Activated CD4-positive, CD25-positive, alpha-beta regulatory T cell (primary cell): ENCODE measurements at places on chromosomes 7 and 10.
A peak's percentile ranks its signal among the peaks of the same experiment; 100 is the strongest.

DNA sequence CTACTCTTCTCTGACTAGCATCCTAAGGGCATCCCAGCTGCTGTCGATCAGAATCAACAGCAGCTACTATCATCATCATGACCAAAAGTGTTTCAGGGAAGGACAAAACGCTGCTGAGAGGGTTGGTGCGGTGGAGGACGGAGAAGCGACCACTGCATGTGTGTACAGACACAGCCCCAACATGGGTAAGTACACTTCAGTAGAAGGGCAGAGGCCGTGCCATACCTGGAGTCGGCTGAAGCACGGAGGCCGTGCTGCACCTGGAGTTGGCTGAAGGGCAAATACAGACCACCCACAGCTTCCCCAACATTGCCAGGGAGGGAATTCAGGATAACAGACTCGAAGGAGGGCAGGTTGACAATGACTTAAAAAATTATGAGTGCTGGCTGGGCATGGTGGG lies 67.8 kb upstream of the CYTH3 start:
- DNase-seq: no peak

DNA sequence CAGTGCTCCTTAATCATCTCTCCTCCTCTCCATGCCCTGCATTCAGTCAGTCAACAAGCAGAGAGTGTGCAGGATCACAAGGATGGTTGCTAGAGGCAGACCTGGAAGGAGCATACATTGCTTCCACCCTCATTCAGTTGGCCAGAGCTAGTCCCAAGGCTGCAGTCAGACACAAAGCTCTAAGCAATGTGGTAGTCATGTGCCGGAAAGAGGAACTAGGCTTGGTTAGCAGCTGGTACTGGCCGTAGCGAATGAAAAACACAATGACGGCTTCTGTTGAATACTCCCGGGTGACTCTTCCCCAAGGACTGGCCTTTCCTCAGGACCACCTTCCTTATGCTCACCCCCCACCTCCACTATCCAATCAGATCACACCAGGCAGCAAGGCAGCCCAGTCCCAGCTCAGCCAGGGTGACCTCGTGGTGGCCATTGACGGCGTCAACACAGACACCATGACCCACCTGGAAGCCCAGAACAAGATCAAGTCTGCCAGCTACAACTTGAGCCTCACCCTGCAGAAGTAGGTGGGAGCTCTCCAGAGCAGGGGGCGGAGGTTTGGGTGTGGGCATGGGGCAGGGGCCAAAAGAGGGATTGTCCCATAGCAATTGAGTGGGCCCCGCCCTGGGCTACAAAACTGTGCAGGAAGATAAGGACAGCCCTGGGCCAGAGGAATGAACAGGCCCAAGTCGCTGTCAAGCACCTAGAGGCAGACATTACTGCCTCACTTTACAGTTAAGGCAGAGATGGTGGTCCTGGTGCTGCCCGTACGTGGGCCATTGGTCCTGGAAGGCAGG lies 10.9 kb downstream of the LDB3 start:
- DNase-seq: no peak

GRCh38 chr10:17418249-17418648 lies 36.1 kb downstream of the ST8SIA6 start:
- no peak for DNase-seq

DNA sequence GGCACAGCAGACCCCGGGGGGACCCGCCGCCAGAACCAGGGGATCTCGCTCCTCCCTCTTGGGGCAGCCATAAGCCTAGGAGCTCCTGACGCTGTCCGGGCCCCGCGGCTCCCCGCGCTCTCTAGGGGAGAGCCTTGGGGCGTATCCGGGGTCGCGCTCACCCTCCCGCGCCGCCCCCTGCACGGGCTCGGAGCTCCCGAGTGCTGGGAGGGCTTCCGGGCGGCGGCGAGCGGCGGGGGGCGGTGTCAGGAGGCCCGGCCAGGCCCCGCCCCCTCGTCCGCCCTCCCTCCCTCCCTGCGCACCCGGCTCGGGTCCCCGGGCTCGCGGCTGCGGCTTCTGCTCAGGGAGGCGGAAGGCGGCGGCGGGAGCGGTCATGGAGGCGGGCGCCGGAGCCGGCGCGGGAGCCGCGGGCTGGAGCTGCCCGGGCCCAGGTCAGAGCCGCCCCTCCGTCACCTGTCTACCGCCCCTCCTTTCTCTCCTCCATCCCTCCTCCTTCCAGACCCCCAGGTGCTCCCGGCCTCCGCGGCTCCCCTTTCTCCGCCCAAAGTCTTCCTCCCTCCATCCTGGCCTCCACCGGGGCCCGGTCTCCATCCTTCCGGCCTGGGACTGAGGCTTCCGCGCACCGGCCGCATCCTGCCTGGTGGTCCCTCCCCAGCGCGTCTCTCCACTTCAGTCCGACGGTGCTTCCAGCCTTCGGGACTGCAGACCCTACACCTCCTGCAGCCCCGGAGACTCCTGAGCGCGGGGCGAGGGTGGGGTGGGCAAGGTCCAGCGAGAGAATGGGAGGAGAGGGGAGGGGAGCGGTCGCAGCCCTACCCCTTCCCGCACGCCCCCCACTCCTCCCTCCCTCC lies at the start of gene CCDC136:
CCDC136 (plus strand) TSS at position 848 of the 851 bp plus-strand sequence. CDS start 444 bp downstream, outside the sequence.
- DNase-seq: peak; percentile 63

GRCh38 chr10:37754538-37755323 lies 102.7 kb downstream of the ZNF248 start:
- DNase-seq: no peak

DNA sequence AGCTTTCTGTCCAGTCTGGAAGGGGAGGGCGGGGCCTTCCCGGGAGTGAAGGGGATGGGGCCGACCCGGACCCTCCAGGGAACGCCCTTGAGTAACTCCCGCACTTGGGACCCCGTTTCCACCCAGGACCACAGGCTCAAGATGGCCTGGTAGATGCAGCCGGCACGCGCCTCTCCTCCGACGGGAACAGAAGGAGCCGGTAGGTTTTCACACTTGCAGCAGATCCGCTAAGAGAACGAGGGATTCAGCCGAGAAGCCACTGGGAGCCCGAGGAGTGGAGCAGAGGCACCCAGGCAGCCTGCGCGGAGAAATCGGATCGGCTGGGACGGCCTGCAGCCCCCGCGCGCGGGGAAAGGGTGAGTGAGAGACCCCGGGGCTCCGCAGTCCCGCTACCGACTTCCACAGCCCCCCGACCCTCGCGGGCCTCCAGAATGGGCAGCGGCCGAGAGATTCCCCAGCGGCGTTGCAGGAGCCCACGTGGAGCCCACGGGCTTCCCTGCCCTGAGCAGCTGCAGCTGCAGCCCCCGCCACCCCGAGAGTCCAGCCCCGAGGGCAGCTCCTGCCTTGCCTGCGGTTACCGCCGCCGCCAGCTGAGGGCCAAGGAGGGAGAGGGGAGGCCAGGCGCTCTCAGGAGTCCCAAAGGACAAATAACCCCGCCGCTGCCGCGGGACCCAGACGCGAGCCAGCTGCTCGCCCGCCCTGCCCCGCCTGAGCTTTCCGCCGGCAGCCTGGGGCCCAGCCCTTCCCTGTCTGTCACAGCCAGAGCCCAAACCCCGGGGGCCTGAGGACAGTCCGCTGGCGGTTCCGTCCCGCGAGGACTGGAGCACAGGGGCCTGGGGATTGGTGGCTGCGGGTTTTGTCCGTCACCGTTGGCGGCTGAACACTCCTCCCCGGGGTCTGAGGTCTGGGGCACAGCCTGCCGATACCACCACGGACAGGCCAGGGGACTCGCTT lies 21.8 kb downstream of the IFT22 start:
- no peak for DNase-seq

DNA sequence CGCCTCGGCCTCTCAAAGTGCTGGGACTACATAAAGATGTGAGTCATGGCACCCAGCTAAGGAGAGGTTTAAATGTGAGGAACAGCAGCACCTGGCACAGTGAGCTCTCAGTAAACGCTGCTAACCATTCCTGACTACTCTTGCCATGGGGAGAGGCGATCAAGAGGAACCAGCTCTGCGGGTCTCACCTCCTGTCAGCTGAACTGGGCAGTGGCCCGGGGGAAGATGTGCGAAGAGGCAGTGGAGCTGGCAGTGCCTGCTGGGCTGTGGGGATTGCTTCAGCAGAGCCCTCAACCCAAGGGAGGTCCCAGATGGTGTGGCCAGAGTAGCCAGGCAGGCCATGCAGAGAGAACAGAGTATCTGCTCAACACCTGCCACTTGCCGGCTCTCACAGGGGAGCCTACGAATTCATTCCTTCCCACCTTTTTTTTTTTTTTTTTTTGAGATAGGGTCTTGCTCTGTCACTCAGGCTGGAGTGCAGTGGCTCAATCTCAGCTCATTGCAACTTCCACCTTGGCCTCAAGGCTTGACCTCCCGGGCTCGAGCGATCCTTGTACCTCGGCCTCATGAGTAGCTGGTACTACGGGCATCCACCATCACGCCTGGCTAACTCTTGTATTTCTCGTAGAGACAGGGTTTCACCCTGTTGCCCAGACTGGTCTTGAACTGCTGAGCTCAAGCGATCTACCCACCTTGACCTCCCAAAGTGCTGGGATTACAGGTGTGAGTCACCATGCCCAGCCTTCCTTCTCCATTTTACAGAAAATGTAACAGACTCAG lies 6.8 kb downstream of the POLM start:
- no peak for DNase-seq

DNA sequence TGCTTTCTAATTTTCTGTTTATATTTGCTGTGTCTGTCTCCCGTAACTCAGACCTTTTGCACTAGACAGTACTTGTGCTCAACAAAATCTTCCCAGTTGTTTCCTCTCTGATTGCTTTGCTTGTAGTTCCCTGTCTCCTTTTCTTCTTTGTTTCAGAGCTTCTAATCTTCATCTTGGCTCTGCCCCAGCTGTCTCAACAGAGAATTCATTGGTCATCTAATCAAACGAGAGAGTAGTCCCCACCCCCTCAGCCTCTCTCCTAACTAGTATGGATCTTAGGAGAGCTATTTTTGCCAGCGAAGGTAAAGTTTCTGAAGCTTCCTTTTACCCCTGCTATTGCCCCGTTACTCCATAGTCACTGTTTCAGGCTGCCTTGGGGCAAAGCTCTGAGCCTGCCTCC lies 32.8 kb downstream of the SLC26A4 start:
- DNase-seq: no peak
